ENCODE measurements at places on chromosomes 7 and 10.

DNA sequence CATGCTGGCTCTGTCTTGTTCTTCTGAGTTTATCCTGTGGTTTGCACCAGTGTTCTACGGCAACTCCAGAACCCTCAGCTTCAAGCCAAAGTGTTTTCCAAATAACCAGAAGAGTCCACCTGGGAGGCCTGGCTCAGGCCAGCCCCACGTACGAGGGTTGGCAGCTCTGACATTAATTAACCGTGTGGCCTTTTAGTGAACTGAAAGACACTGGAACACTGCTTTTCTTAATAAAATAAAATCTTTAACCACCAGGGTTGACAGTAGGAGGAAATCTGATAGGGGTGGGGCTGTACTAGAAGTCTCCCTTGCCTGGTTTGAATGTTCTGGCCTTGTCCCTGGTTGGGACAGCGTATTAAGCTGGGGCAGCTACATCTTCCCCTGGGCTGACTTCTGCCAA, 64.9 kb downstream of the SYPL1 start:
- DNase-seq: no peak

GRCh38 chr10:102431452-102432124, 786 bp downstream of the CUEDC2 start:
- no peak for DNase-seq

DNA sequence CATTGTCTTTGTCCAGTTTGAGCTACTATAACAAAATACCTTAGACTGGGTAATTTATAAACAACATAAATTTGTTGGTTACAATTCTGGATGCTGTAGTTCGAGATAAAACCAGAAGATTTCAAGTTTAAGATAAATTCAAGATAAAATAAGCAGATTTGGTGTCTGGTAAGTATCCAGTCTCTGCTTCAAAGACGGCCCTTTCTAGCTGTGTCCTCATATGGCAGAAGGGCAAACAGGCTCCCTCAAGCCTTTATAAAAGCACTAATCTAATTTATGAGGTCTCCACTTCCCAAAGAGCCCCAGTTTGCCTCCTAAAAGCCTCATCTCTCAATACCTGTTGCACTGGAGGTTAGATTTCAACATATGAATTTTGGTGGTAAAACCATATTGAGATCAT, 31.1 kb upstream of the SGCE start:
- no peak for DNase-seq

DNA sequence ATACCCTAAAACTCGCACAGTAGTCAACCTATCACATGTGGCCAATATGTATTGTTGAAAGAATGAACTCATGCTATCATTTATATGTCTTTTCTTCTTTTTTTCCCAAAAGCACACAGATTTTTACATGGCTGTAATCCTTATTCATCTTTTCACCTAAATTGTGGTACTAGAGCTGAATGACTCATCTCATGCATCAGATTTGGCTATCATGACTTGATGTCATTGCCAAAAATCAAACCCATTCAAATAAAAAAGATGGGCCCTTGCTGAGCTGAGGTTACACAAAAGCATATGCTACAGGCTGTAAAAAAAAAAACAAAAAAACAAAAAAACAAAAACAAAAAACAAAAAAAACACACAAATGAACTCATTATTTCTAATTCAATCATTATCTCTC, 3.3 kb upstream of the LMOD2 start:
- DNase-seq: no peak

DNA sequence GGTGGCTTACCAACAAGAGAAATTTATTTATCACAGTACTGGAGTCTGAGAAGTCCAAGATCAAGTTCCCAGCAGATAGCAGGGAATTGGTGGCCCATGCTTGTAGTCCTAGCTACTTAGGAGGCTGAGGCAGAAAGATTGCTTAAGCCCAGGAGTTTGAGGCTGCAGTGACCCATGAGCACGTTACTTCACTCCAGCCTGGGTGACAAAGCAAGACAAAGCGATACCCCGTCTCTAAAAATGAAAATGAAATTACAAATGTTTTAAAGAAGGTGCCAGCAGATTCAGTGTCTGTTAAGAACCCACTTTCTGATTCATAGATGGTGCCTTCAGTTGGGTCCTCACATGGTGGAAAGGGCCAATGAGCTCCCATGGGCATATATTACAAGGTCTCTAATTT, 20.6 kb upstream of the ARHGAP12 start:
- DNase-seq: no peak

GRCh38 chr10:103465411-103466179, 6.9 kb upstream of the CALHM1 start:
- DNase-seq: no peak

DNA sequence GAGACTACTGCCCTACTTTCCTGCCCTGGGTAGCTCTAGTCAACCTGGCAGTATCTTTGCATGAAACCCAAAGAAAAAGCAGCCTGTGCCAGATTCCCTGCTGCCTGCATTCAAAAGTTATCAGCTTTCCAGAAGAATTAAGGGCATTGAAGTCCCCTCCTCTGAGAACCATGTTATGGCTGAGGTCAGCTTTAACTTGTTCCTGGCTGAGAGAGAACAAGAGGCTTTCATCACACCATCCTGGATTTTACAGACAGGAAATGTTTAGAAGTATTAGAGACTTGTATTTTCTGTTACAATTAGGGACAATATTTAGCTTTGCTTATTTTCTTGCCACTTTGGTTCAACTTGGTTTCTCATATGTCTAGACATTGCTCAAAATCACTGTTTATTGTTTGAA, 238.8 kb downstream of the ARL4A start:
- DNase-seq: no peak

GRCh38 chr10:3362394-3362793, 189.8 kb upstream of the PITRM1 start:
- DNase-seq: no peak

GRCh38 chr7:99221866-99222265, 14.0 kb upstream of the KPNA7 start:
- no peak for DNase-seq

GRCh38 chr10:109928475-109928891, 5.2 kb upstream of the XPNPEP1 start:
- no peak for DNase-seq
